ENCODE measurements at places on chromosomes 5 and 9.

DNA sequence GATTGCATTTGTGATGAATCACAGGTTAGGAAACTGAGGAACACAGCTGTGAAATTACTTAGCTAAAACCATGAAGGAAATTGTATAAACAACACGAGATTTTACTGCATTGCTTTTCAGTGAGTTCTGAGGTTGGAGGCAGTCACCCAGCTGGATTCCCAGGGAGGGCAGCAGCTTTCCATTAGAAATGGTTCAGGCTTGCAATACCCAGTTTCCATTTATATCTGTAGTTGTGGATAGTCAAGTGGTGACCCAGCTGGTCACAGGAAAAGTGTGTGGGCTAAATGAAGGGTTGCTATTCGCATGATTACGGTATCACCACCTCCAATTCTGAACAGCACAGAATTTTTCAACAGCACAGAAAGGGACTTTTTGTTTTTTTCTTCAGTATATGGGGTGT, 34.3 kb upstream of the SPATA31D4 start:
- DNase-seq, result no peak

DNA sequence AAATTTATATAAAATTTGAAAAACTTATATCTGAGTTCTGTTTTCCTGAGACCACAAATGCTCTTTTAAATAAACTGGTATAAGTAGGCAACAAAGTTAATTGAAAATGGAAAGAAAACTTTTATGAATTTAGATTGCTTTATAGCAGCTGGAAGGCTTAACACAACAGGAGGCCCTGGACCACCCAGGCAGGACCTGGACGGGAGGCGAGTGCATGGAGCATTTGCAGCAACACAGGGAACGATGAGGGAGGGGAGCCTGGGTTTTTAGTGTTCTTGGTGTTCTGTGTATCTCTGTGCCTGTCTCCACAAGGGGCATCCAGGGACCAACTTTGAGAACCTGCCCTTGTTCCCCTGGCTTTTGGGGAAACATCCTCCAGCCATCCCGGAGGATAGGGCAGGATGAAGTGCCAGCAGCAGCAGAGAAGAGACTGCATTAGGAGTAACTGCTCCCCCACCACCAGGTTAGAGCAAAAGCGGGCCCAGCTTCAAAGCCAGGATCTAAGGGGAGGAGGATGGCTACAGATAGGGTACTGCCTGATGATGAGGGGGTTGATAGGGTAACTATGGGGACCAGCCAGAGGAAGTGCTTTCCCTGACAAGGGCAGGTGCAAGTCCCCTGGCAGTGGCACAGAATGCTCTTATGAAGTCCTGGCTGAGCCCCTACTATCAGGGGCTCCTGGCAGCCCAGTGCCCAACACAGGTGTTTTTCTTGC, 6.7 kb upstream of the SPATA31E1 start:
- no peak for DNase-seq

DNA sequence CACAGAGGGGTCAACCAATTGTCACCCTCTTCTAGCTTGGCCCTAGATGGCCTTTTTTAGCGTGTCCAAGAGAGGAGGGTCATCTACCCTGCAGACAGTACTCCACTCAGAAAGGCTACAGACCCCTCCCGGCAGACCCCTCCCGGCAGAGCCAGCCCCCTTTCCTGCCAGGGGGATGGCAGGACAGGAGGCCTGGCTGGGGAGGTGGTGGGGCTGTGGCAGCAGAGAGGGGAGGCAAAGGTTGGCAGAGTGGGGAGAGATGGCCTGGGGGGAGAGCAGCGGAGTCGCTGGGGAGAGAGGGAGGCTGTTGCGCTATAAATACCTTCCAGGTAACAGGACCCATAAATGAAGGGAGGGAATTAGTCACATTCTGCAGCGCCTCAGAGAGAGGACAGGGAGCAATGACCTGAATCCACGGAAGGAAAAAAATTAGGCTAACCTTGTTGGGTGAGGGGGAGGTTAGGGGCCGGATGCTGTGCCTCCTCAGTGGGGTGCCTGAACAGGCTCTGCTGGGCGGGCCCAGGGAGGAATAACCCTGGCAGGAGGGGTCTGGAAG, 32.9 kb upstream of the PSD2 start:
- no peak for DNase-seq

- DNase-seq, result no peak
Measured at GRCh38 chr9:133702798-133703590, 35.2 kb downstream of the SARDH start.

DNA sequence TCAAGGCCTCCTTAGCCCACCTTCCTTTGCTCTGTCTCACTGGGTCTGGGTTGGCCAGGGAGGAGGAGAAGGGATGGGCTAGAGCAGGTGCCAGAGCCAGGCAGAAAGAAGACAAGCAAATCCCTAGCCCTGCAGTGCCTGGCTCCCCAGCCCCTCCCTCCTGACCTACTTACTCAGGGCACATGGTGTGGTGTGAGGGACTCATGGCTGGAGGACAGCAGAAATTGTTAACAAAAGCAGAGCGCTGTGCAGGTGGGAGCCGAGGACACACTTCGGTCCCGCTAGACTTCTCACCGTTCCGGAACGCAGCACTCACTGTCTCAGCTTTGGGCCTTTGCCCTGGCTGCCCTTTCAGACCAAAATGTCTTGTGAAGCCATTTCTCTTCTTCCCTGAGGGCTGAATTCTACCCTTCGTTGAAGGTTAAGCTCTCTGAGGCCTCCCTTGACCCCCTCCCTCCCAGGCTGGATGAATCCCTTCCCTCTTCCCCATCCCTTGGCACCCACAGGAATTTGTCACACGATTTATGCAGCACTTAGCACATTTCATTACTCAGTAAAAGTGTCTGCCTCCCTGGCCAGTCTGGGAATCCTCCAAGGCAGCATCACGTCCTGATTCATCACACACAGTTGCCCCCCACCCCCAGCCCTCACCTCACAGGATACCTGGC, 263.9 kb upstream of the TRPC7 start:
- DNase-seq, result no peak

- DNase-seq, result no peak
Measured at GRCh38 chr5:39194466-39195136, 24.8 kb downstream of the FYB1 start.

DNA sequence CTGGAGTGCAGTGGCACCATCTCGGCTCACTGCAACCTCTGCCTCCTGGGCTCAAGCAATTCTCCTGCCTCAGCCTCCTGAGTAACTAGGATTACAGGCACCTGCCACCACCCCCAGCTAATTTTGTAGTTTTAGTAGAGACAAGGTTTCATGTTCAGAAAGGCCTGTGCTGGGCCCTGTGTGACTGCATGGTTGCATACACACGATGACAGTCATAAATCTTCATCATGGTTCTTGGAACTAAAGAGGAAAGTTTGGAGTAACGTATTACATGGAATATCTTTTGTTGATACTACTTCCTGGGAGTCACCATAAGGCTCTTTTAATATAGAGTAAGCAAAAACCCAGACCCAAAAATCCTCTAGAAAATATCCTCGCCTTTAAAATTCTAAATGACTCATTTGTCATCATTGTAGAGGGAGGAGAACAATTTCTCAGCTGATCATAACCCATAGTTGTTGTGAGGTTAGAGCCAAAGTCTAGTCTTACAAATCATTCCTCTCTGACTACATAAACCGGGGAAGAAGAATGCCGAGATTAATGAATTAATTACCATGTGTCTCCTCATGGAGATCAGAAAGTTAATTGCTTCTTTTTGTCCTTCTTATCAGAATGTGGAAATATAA, 47.0 kb downstream of the KLF9 start:
- DNase-seq, result no peak

- DNase-seq, result no peak
Measured at GRCh38 chr9:89706086-89706485, 101.3 kb downstream of the GADD45G start.

DNA sequence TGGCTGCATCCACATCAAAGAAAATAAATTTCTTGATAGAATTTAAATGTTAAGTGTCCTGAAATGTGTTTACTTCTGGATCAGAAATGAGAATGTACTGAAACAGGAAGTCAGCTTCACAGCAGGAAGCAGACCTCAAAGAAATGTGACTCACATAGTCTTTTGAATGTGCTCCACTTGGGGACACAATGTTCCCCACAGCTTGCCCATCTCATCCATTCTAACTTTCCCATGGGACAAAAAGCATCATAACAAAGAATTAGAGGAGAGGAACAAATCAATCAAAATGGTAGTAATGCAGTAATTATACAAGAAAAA, 85.7 kb downstream of the GRAMD2B start:
- peak; percentile 48 for DNase-seq

- no peak for DNase-seq
Measured at GRCh38 chr5:154642499-154643245, 112.5 kb upstream of the LARP1 start.

DNA sequence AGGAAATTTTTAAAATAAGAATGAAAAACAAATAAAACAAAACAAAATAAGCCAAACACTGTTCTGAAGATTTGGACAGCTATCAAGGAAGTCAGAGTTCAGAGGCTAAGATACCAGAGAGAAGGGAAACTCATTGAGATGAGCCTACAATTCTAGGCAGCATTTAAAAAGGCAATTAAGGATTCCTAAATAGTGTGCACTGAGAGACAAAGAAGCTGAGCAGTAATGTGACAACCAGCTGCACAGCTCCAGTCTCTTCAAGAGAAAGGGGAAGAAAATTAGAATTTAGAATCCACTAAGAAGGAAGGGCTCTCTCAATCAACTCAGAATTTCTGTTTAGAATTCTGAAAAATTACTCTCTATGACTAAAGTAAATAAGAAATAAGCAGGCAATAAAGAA, 246.7 kb upstream of the COX7C start:
- no peak for DNase-seq

- no peak for DNase-seq
Measured at GRCh38 chr5:26329562-26330189, 708.7 kb downstream of the CDH9 start.

GRCh38 chr5:79743846-79744605, 54.4 kb downstream of the CMYA5 start:
- DNase-seq, result no peak

DNA sequence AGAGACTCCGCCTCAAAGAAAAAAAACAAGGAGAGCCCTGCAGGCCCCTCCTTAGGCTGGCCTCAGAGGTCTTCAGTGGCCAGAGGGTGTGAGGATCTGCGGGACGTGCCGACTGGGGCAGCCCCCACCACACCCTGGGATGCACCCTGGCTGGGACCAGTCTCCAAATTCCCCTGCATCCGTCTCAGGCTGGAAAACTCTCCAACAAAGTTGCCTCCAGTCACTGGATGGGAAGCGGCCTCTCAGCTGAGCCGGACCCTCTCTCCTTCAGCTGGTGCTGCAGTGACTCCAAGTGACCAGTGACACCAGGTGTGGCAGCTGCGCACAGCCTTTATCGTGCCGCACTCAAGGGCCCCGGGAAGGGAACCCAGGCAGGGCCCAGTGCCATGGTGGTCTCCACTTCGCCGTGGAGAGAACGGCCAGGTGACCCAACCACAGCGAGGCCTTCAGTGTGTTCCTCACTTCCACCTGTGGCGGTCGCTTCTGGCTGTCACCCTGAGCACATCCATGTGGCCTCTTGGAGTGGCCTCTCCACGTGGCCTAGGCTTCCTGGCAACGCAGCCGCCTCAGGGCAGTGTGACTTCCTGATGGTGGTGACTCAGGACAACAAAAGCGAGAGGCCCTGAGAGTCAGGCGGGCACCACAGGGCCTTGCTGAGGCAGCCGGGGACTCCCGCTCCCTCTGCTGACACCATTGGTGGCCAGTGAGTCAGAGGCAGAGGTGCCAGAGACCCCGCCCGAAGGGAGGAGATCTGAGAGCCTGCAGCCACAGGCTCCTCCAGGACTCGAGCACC, 19.3 kb upstream of the CAMSAP1 start:
- no peak for DNase-seq

DNA sequence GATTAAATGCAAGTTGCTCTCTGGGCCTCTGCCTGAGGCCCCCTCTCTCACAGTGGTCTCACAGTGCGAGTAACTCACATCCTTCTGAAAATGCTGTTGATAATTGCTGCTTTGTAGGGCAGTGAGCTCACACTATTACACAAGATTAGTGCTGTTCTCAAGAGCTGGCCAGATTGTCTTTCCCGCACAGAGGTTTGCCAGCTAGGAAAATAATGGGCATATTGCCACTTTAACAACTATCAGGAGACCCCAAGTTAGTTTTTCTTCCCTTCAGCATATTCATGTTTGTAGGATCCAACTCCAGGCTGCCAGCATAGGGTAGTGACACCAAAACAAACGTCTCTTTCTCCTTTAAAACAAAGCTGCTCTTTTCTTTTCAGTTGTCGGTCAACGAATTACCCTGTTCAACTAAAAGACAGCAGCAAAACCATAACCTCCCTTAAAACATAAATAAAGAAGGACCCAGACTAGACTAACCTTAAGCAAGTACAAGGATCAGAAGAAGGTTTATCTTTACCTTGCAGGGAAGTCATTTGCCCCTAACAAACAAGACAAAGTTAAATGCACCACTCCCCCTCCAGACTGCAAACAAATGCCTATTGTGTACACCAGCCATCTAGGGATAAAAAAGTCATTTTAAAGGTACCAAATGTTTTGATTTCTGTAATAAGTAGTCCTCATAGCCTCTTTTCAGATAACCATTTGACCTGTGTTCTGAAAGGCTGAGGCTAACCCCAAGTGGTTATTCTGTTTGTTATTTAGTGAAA, 91.4 kb downstream of the VCAN start:
- no peak for DNase-seq

GRCh38 chr5:118937393-118938061, 50.8 kb downstream of the DTWD2 start:
- no peak for DNase-seq

DNA sequence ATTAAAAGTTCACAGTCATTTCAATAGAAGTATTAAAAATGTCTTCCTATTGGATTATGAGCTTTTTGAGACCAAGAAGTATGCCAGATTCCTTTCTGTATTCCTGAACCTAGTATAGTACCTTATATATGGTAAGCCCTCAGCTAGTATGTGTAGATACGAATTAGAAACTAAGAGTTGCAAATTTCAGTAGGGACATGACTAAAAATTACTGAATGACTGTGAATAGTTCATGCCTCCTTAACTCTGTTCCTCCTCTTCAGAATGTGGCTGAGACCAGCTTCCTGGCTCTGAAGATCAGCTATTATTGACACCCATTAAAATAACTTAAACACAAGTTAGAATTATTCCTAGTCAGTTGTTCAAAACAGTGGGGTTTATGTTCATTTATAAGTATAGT, 19.7 kb downstream of the KDM3B start:
- DNase-seq, result no peak

GRCh38 chr5:322942-323879, 1.7 kb downstream of the AHRR start:
- no peak for DNase-seq

DNA sequence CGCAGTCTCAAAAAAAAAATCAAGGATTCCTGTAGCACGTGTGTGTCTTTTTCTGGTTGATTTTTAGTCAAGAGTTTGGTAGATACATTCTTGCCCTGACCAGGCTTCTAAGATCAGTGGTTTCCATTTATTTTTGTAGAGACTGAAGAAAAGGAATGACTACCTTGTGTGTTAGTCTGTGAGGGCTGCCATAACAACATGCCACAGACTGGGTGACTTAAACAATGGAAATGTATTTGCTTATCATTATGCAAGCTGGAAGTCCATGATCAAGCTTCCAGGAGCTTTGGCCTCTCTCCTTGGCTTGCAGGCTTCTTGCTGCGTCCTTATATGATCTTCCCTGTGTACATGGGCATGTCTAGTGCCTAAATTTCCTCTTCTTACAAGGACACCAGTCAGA, 127.0 kb downstream of the CCDC192 start:
- no peak for DNase-seq

Measured in thymus (tissue), 14 donors.